ENCODE measurements at places on chromosomes 7 and 10.

- DNase-seq, result no peak
Observed at GRCh38 chr10:59563531-59563930, 146.1 kb downstream of the SLC16A9 start.

DNA sequence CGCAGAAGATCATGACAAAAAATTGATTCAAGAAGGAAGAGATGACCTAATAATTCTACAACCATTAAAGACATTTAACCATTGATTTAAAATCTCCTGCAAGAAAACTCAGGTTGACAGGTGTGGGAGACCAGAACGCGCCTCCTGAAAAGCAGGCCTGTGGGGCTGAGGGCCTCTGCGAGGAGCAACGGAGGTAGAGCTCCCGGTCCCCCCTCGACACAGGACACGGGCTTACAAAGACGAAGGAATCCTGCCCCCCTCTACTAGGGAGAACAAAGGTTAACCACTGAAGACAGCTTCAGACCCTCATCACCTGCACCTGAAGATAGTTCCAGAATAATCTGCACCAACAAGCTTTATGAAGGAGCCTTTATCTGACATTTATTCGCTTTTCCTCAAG, 55.9 kb upstream of the INPP5A start:
- no peak for DNase-seq

DNA sequence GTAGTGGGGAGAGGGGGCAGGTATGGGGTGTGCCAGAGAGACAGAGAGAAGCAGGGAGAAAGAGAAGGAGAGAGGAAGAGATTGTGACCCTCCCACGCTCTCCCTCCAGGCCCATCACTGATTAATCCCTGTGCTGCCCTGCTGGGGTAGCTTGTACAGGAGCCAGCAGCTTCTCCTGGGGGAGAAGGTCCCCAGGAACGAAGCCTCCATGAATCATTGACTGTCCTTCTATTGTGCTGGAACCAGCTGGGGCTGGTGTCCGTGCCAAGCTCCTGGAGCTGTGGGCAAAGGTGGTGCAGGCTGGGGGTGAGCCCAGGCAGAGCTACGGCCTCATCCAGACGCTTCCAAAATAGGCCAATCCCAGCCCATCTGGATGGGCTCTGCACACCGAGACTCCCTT, 20.9 kb downstream of the AQP1 start:
- DNase-seq, result no peak

DNA sequence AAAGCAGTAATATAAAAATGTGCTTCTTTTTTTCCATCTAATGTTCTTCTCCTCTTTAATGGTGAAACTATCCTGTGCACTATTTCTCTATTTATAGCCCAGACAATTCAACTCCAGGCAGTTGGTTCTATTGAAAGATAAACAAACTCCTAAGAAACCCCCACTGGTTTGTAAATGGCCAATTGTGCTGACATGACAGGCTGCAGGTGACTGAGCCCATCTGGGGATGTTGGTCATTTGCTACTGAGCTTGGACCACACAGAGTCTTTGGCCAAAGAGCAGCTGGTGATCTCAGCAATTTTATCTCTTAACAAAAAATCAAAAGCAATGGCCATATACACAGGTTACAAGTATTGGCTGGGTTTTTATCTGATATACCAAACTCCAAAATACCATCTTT, 631.8 kb upstream of the CELF2 start:
- no peak for DNase-seq

DNA sequence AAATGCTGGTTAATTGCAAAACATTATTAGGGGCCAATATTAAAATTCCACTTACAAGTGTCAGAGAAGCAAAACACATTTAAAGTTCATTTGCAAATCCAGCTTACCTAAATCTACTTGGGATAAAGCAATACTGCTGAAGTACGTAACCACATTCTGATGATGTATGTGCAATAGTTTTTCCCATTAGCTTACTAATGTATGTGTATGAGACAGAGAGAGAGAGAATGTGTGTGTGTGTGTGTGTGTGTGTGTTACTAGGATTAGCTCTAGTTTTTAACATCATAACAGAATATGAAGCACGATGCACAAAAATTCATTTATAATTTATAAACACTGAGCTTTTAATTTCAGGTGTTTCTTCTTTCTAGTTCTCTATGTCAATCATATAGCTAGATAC, 1074.2 kb upstream of the C7orf33 start:
- no peak for DNase-seq

GRCh38 chr7:142063551-142064442, 47.7 kb upstream of the MGAM2 start:
- no peak for DNase-seq

GRCh38 chr10:113126229-113127201, 176.5 kb downstream of the TCF7L2 start:
- DNase-seq, result no peak

GRCh38 chr7:40092182-40092581, 42.2 kb downstream of the MPLKIP start:
- DNase-seq, result no peak

GRCh38 chr10:100968863-100969186, 479 bp upstream of the SEMA4G start:
- DNase-seq, result no peak

GRCh38 chr7:87199241-87199640, 20.3 kb downstream of the TMEM243 start:
- DNase-seq, result no peak

DNA sequence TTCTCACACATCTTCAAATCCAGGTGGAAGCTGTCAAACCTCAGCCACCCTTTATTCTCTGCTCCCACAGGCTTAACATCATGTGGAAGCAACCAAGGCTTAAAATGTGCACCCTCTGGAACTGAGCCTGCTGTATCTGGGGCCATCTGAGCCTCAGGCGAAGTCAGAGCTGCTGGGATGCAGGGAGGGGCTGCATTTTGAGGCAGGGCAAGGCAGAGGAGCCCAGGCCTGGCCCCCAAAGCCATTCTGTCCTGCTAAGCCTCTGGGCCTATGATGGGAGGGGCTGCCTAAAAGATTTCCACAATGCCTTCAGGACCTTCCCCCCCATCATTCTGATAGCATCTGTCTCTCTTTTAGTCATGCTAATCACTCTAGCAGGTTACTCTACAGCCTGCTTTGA, 51.7 kb upstream of the COBL start:
- no peak for DNase-seq

GRCh38 chr10:118498623-118499022, 96.8 kb downstream of the PRLHR start:
- no peak for DNase-seq

GRCh38 chr7:16202303-16202702, 219.0 kb downstream of the CRPPA start:
- DNase-seq, result no peak

DNA sequence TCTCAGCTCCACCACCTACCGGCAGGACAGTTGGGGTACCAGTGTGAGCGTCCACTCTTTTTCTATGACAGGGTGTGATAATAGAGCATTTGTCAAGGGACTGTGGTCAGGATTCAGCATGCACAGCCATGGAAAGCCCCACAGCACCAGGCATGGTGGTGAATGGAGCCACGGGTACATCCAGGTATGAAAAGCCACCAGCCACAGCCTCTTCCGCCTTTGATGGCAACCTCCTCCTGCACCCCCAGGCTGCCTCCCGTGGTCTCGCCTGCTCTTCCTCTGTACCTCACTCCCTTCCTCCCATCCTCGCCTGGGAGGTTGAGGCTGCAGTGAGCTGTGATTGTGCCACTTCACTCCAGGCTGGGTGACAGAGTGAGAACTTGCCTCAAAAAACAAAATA, 90.2 kb upstream of the CHST15 start:
- DNase-seq, result no peak

- DNase-seq, result no peak
Observed at GRCh38 chr7:68394131-68394530, 1204.1 kb upstream of the AUTS2 start.

DNA sequence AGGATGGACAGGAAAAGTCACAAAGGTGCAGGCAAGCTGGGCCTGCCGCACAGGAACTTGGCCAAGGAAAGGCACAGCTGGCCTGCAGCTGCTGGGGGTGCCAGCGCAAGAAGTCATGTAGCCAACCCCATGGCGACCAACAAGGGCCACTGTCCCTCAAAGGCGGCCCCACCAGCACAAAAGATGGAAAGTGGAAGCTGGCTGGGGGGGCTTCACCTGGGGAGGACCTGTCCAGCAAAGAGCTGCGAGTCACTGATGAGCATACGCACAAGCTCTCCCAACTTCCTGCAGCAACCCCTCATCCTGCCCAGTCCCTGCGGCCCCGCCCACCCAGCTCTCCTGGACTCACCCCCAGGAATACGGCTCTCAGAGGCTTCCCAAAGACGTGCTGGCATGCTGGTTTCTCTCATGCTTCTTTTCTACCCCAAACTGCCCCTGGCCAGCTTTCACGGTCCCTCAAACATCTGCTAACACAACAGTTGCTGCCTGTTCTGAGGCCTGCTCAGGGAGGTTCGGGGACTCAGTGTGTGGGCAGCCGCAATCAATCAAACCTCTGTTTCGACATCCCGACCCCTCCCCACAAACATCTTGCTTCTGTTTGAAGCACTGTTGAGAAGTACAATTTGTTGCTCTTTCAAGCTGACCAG, 67.6 kb downstream of the FAM53B start:
- no peak for DNase-seq

DNA sequence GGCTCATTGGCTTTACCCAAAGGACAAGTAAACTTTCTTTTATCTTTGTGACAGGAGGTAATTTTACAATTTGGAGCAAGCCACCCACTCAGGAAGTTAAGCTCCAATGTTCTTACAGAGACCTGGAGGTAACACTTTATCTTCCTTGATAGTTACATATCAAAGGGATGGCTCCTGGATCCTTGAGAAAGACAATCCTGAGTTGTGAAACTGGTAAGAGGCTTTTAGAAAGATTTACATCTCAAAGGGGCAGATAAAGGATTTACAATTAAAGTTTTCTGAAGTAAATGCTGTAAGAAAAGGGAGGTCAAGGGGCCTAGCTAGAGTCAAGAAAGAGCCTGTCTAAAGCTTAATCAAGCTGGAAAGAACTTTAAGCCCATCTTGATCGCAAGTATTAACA, 124.4 kb upstream of the ZNF804B start:
- DNase-seq, result no peak

DNA sequence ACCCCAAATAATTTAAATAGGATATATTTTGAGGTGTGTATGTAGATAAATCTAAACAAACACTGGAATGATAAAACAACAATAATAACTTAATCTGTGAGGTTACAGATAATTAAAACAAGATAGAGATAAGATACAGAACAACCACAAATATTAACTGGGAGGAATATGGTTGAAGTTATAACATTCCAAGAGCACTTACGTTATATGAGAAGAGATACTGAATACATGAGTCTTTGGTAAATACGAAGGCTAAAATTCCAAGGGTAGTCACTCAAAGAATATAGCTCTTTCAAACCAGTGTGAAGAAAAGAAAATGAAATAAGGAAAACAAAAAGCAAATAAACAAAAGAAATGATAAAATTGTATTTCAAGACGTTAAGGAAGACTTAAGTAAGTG, 76.0 kb upstream of the MYO3A start:
- no peak for DNase-seq

Data from D721Med (cell line).